Hepatic stellate cell (primary cell): ENCODE measurements at places on chromosomes 5 and 9.

- no peak for DNase-seq
Measured at GRCh38 chr5:173902743-173903142, 14.6 kb downstream of the CPEB4 start.

GRCh38 chr5:147949711-147950573 lies 43.6 kb upstream of the C5orf46 start:
- peak; percentile 45 for DNase-seq

- no peak for DNase-seq
Measured at GRCh38 chr5:157523976-157524375, 51.6 kb downstream of the ADAM19 start.

DNA sequence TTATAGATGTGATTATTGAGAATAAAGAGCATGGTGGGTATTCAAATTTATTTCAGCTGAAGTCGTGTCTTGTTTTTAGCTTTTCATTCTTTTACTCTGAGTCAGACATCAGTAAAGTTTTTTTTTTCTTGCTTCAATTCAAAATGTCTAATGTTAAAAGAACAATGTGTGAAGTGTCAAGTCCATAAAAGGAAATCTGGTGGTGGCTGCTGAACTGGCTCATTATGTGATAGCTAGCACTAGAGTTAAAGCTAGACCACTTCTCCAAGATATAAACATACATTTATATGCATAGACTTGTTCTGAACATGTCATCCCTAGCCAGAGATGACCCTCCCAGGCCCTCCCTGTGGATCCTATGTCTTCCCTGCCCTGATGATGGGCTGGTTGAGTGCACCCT lies 338.3 kb downstream of the RAB3C start:
- DNase-seq = no peak

- DNase-seq = no peak
Measured at GRCh38 chr5:54514291-54514690, 3.3 kb upstream of the SNX18 start.

- no peak for DNase-seq
Measured at GRCh38 chr5:73633060-73633459, 7.1 kb downstream of the ARHGEF28 start.

GRCh38 chr5:149959406-149960236 lies 937 bp upstream of the SLC26A2 start:
- peak; percentile 50 for DNase-seq
